ENCODE measurements at places on chromosomes 12 and 14.

DNA sequence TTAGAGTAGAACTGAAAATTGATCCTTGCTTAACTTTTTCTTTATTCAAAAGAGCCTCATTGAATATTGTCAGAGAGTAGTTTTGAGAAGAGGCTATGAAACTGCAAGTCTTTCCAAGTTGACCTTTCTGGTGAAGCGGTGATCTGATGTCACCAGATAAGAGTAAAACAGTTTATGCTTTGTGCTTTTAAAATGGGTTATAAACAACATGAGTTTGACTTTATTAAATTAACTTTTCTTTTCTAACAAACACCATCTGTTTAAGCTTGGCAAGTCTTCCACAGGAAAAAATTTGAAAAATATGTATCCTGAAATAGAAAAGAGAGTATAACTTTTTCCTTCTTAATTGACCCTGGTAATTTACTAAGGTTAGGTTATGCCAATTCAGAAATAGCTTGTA is 408.7 kb upstream of the NOVA1 start:
- DNase-seq, result no peak

GRCh38 chr12:24268663-24269186 is 319.3 kb upstream of the SOX5 start:
- no peak for DNase-seq

DNA sequence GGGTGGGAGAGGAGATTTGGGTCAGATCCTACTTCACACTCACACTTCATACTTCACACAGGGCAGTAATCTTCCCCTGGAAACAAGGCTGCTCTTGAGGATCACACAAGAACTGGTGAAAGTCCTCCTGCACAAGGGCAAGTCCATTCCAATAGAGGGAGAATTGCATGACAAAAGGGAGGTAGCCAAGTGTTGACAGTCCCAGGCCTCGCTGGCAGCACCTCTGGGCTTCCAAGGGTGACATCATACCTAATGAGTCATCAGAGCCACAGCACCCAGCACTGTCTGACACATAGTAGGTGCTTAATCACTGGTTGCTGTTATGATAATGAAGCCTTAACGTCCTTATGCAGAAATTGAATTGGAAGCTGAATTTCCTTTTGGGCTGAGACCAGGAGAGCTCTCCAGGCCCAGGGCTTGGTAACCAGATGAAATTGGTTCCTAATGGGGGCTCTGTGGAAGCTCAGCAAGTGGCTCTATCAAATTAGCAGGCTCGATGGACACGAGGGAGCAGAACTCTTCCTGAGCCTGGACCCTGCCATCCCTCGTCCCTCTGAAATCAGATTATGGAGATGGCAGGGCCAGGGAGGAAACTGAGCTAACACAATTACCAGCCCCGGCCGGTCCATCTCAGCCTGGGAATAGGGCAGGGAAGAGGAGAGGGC is 58.8 kb upstream of the ACTN1 start:
- no peak for DNase-seq

GRCh38 chr12:124188561-124189405 is 106.1 kb upstream of the RFLNA start:
- DNase-seq, result no peak

DNA sequence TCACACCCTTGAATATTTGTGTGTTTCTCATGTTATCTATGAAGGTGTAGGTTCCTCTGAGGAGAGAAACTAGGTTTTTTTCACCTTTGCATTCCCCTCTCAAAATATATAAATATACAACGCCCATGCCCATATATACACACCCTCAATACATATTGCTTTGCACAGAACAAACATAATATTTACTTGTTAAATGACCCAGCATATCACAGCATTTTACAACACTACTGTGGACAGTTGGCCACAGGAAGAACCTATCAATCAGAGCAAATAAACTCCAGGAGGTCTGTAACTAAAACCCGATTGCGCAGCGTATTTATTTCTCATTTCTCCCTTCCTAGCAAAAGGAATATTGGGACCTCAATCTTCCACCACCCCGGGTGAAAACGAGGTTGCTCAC is 196.0 kb downstream of the SLC5A8 start:
- no peak for DNase-seq

GRCh38 chr12:90003688-90004087 is 295.1 kb upstream of the ATP2B1 start:
- DNase-seq, result no peak

GRCh38 chr12:116661341-116661740 is 76.5 kb downstream of the SPRING1 start:
- DNase-seq, result no peak

DNA sequence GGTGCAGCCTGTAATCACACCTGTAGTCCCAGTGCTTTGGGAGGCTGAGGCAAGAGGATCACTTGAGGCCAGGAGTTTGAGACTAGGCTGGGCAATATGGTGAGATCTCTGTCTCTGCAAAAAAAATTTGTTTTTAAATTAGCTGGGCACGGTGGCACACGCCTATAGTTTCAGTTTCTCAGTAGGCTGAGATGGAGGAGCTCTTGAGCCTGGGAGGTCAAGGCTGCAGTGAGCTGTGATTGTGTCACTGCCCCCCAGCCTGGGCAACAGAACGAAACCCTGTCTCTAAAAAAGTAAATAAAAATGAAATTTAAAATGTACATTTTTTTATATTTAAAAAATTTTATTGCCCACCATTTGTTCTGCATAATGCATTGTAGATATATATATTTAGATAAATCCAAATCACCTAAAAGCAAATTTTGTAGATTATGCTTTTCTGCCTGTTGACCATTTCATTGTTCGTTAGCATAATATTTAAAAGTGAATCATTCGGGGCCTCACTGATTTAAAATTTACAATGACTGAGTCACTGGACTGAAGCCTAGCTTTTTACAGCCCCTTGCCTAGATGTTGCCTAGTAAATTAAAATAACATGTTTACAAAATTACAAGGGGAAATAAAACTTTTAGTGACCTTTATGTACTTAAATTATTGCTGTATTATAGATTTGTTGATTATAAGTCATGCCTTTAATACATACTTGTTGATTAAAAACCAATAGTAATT is 87.9 kb downstream of the USP15 start:
- DNase-seq, result peak; percentile 41

GRCh38 chr14:65079768-65080167 is 22.5 kb downstream of the MAX start:
- DNase-seq, result no peak

DNA sequence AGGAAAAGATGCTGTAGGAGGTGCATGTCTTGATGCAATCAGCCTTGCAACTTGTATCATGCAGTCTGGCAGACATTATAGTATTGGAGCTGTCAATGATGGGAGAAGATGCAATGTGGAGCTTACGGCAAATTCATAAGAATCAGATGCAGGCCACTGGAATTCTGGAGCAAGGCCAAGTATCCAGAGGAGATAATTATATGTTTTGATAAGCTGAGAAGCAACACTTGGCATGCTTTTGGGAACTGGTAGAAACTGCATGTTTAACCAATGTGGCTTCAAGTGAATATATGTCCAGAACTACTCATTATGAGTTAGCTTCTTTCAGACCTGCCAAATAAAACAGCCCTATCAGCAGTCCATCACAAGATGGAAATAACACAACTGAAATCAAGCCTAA is 249.1 kb upstream of the PPFIA2 start:
- no peak for DNase-seq

GRCh38 chr12:67790660-67791059 is 142.1 kb downstream of the DYRK2 start:
- DNase-seq, result no peak

- no peak for DNase-seq
Observed at GRCh38 chr12:97681612-97682504, 219.3 kb downstream of the RMST start.

DNA sequence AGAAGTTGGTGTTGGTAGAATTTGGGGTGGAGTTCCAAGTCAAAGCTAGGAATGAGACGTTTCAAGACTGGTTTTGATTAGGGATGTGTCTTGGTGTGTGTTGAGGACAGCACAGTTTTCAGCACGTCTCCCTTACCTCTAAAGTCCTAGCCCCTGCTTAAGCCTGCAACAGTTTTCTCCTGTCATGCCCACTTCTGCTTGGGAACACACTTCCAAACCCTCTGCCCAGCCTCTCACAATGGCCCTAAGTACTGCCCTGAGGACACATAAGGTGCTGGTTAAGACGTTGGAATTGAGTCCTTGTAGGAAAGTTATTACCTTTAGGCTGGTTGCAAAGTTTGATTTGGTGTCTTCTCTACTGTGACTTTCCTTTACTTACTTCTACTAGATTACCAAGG is 710 bp upstream of the BMAL2 start:
- no peak for DNase-seq

DNA sequence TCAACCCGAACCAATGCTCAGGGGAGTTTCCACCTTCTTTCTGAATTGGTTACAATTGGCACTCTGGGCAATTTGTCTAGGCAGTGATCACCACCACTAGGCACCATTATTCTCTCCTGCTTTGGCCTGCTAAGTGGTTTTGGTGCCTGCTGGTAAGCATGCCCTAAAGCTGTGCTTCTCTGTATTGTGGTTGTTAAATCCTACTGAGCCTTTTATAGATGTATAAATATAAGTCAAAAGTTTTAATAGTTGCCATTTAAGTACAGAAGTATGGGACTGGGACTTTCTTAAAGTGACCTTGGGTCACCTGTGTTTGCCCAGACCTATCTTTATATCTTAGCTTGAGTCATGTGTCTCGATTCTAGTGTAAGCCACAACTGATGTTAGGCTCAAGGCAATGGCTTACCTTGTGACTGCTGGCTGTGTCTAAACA is 475.9 kb downstream of the SLC16A7 start:
- DNase-seq, result no peak

GRCh38 chr12:111311011-111311410 is 57.9 kb downstream of the PHETA1 start:
- DNase-seq, result no peak

DNA sequence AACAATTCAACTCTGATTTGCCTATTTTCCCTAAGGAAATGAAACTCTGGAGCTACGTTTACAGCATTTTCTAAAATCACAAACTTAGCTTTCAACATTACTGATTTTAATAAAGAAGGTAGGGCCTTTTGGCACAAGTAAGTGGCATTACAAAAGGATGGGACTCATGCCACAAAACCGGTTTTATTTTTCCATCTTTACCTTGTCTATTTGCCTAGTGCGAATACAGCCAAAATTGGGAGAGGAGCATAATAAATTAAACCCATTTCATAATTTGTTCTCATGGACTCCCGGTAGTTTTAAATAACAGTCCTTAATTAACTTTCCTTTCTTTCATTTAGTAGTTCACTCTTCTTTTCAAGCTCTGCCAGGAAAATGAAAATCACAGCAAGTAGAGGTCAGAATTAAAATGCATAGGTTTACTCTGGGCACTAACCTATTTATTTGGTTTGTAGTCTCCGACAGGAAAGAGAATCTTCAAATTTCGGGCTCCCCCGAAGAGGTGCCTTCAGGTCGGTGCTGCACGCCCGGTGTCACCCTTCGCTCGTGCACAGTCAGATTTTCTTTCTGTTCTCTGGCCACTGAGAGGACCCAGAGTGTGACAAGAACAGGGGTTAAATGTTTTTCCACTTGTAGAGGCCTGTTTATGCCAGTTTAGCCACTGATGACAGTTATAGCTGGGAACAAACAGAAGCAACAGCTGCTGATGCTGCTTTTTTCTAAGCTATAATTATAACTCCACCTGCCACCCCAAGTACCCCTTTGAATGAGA is at the start of gene BEST3:
Gene BEST3, minus strand, starts transcription at position 535 of the 772 bp plus-strand sequence. CDS start 1,505 bp downstream, outside the sequence.
- DNase-seq, result no peak

- DNase-seq, result no peak
Observed at GRCh38 chr12:47359310-47360092, 279.7 kb upstream of the AMIGO2 start.

GRCh38 chr14:88005978-88006851 is 1.3 kb downstream of the GPR65 start:
- DNase-seq, result no peak

GRCh38 chr12:27344760-27345159 is 12.1 kb downstream of the BMAL2 start:
- DNase-seq, result no peak

GRCh38 chr14:84856751-84857534 is 673.0 kb upstream of the FLRT2 start:
- no peak for DNase-seq

- no peak for DNase-seq
Observed at GRCh38 chr12:50934371-50934851, 17.9 kb upstream of the HIGD1C start.

- DNase-seq, result no peak
Observed at GRCh38 chr14:85087201-85087600, 442.7 kb upstream of the FLRT2 start.

DNA sequence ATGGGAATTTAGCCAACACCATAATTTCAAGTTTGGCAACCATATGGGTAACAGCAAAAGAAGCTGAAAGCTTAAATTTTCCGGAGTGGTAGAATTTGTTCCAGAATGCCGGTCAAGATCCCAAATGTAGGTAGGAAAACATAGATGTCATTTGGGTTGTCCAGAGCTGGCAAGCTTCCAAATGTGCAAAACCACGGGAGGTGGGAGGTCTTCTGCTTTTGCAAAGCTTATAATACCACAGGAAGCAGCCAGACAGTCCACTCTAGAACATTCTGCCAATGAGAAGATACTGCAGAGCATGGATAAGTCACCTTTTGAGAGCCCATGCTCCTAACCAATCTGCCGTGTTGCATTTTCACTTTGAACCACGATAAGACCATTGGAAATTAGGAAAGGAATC is 26.4 kb upstream of the BATF start:
- DNase-seq, result no peak

DNA sequence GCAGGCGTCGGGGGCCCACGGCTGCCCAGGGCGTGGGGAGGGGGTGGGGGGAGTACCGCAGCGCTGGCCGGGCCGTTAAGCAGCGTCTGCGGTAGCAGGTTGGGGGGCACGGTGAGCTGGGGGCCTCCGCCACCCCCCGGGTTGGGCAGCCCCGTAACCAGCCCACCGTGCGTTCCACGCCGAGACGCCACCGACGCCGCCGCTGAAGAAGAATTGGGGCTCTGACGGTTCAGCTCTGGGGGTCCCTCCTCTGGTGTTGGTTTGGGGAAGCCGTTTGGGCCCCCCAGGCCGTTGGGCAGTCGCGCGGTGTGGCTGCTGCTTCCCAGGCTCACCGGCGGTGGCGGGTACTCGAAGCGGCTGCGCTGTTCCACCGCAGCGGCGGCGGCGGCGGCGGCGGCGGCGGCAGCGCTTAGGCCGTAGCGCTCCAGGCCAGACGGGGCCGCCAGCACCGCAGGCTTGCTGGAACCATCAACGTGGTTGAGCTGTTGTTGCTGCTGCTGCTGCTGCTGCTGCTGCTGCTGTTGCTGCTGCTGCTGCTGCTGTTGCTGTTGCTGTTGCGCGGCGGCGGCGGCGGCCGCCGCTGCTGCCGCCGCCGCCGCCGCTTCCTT is 1.5 kb downstream of the IRF2BPL start:
- DNase-seq, result no peak

DNA sequence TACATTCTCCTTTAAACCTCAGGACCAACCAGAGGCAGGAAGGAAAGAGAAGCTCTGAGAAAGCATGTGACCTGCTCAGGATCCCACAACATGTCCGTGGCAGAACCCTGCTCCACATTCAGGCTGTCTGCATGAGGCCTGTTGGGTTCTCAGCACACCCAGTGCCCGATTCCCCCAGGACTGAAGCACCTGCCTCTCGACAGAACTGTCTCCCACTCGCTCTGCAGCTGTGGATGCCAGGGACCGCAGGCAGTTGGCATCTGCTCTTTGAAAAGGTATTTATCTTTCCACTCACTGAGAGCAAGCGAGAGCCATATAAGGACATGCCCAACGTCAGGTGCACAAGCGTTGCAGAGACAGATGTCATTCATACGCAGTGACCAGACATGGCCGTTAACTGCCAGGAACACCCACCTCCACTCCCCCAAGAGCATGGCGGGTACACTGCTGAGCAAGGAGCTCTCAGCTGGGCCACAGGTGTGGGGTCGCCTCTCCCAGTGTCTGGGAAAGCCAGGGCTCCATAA is 18.9 kb downstream of the PITPNM2 start:
- DNase-seq, result no peak
